ENCODE measurements at places on chromosomes 12 and 14. TPM values are rescaled to one million over a fixed set of nuclear protein-coding genes. Genes with fewer than 3 reads are reported as not detected.

GRCh38 chr12:88305254-88305890 lies 163.3 kb downstream of the TMTC3 start:
- DNase-seq = no peak

ACSS3 gene
- not detected for total RNA-seq

DNA sequence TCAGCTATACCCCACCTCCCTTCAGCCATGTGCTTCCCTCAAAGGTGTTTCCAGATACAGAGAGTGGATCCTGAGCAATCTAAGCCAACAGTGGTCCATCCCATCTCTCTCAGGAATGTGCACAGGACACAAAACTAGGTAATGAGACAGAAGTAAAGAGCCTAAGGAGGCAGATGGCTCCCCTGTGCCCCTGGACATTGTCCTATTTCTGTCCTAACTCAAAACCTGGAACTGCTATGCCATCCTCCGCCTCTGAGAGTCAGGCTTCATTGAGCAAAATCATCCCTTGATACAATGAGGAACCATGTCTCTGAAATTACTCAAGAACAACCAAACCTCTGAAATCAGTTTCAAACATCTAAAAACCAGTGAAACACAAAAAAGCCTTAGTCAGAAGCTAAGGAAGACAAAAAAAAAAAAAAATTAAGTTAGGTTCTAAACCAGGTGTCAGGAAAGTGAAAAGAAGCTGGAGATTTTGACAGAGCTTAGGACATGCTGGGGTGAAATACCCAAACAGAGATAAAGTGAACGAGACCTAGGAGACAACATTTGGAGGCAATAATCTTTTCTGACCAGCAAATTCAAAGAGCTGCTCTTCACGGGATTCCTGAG lies 200.3 kb upstream of the PLEKHG7 start:
- DNase-seq = peak; percentile 21

DNA sequence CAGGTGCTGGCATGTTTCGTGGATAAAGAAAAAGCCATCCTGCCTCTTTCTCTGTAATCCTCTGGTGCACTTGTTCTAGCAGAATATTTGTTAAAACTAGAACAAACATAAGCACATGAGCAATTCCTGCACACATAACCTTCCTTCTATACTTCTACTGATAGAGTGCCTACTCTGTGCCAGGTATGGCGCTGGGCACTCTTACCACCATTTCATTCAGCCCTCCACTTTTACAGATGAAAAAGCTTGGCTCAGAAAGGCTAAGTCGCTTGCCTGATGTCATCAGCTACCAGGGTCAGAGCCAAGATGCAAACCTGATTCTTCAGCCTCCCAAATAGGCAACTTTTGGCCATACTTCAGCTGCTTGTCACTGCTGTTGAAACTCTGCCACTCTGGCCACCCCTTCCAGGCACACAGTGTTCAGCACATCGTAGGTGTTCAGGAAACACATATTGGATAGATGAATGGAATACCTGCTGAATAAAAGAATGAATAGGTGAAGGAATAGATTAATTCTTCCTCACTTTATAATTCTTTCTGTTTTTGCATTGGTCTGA lies 10.0 kb upstream of the C14orf132 start:
- DNase-seq = no peak

- no peak for DNase-seq
These were observed 195.2 kb upstream of the LRIG3 start for GRCh38 chr12:59115526-59115925.

DNA sequence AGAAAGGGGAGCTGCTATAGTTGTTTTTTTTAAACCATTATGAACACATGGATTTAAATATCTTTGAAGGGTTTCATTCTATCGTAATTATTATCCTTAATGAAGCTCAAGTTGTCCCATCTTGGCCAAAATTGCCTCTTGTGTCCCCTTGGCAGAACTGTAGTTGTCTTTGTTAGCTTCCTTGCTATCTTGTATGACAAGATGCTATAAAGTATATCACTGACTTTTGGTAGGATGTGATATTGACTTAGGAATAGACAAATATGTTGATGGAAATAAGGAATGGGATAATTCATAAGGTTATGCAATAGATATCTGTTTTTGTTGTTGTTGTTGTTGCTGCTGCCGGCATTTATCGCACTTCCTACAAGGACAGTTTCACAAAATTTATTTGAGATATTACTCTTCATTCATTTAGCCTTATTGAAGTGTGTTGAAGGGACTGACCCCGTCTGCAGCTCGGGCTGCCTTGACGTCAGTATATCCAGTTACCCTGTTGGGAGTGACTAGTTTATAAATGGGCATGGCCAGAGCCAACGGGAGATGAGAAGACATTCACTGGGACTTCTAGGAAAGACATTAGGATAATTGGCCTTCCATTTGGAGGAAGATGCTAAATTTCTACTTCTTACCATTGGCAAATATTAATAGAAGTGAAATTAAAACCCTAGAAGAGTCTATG lies 26.1 kb upstream of the APOLD1 start:
- no peak for DNase-seq

GRCh38 chr12:4215229-4216186 lies 58.1 kb upstream of the CCND2 start:
- peak; percentile 75 for DNase-seq

DNA sequence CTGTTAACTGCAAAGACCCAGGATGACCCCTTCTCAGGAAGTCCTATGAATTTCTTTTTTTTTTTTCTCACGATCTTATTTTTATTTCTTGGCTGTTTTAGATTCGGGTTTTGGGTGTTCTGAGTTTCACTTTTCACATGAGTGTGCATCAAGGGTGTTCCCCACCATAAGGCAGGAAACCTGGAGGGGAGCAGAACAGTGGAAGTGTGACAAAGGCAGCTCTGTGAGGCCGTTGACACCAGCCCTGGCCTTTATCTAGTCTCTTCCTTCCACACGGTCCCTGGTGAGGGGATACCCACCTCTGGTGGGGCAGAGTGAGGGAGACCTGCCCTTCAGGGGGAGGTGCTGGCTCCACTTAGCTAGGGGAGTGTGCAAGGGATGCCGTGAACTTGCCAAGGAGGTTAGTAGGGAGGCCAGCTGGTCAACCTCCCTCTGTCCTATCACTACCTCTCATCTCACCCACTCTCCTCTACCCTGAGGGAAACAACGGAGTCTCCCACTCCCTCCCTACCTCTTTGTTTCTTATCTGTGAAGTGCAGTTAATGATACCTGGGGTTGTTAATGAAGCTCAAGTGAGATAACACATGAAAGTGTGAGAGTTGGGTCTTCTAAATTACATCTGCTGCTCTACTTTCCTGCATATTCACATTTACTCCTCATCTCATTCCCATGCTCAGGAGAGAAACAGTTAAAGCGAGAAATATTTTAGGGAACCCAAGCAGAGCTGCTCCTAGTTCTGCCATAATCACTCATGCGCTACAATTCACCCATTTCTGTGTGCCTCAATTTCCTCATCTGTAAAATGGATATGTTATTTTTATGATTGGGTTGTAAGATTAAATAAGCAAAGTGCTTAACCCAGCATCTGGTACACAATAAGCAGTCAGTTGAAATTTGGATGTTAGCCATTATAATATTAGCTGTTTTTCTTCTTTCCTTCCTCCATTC lies 4.4 kb upstream of the GALNT6 start:
- no peak for DNase-seq

STON2 gene
- total RNA-seq = 0.45 TPM

GRCh38 chr12:25433581-25434325 lies 119.3 kb downstream of the LMNTD1 start:
- no peak for DNase-seq

MYF6 gene
- not detected for total RNA-seq

DNA sequence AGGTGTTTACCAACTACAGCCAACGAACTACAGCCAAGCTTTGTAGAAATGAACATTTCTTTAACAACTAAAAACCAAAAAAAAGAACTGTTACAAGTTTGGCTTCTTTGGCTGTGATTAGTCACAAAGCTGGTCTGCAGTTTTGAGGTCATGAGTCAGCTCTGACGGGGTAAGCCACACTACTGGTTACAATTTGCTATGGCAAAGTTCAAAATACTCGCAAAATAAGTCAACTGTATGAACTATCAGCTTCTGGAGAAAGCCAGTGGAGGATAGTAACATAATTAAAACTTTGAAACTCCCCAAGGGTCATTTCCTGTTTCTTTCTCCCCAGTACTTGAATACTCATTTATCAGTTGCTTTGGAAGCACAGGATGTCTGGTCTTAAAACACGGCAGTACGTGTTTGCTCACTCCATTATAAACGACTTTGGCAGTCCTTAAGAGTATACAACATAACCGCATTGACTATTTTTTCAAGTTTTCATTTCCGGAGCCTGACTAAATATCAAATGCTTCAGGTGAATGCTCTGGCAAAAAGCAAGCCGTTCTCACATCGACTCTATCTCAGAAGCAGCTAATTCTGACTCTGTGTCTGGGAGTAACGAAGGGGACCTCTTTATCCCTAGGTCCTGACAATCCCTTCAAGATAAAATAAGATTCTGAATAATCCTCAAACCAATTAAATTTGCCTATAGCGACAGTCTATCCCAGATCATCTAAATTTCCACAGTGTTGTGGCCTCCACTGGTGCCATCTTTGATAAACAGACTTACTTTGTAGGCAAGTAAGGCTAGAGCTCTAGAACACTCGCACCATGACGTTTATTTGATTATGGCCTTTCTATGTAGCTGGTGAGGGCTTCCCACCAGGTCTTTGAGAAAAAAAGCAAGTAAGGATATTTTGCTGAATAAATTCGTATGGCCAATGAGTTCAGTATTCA lies 10.6 kb downstream of the PHLDA1 start:
- peak; percentile 67 for DNase-seq

- DNase-seq = no peak
These were observed 161.1 kb upstream of the FOXN3 start for GRCh38 chr14:89578156-89578555.

ANAPC5 gene
- 95.5 TPM for total RNA-seq

MGP gene
- not detected for total RNA-seq

SLC25A29 gene
- total RNA-seq = 8.9 TPM

- DNase-seq = no peak
These were observed 698.7 kb upstream of the TBX3 start for GRCh38 chr12:115382681-115383080.

DNA sequence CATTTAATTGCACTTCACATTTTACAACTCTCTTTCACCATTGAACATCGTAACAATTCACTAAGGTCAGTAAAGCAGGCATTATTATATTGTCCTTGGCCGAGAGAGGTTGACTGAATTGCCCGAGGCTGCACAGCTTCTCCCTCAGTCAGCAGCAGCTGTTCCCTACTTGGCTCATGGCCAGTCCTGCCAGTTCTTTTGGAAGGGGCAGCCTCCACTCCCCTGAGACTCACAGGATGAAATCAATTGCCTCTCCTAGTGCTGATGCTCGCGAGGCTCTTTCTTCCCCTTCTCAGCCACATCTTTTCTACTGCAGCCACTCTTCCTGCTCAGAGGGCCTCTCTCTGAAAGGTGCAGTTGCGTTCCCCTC lies 79.9 kb upstream of the KCNA1 start:
- DNase-seq = no peak

TSHR gene
- total RNA-seq = not detected

OR4L1 gene
- total RNA-seq = not detected

NUAK1 gene
- not detected for total RNA-seq

WNT1 gene
- 0.27 TPM for total RNA-seq

- no peak for DNase-seq
These were observed 181.3 kb downstream of the CCDC59 start for GRCh38 chr12:82176761-82177490.

GRCh38 chr14:90179357-90179756 lies 77.0 kb upstream of the PSMC1 start:
- no peak for DNase-seq

CIROP gene
- total RNA-seq = not detected

GRCh38 chr12:114680604-114681069 lies 3.3 kb downstream of the TBX3 start:
- DNase-seq = no peak

DNA sequence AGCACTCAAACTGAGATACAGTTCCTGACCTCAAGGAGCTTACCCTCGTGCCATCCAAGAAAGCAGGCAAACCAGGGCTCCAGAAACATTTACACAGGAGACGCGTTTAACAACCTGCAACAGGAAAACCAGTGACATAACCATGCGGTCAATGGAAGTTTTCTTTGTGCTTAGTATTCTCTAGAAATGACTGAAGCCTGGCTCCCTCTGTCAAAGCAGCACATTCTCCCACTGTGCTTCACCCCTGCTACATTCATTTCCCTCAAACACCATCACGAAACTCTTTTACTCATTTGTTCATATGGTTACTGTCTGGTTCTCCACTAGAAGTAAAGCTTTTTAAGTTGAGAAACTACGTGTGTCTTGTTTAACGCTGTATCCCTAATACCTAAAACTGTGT lies 161.3 kb upstream of the CCND2 start:
- DNase-seq = no peak

DNA sequence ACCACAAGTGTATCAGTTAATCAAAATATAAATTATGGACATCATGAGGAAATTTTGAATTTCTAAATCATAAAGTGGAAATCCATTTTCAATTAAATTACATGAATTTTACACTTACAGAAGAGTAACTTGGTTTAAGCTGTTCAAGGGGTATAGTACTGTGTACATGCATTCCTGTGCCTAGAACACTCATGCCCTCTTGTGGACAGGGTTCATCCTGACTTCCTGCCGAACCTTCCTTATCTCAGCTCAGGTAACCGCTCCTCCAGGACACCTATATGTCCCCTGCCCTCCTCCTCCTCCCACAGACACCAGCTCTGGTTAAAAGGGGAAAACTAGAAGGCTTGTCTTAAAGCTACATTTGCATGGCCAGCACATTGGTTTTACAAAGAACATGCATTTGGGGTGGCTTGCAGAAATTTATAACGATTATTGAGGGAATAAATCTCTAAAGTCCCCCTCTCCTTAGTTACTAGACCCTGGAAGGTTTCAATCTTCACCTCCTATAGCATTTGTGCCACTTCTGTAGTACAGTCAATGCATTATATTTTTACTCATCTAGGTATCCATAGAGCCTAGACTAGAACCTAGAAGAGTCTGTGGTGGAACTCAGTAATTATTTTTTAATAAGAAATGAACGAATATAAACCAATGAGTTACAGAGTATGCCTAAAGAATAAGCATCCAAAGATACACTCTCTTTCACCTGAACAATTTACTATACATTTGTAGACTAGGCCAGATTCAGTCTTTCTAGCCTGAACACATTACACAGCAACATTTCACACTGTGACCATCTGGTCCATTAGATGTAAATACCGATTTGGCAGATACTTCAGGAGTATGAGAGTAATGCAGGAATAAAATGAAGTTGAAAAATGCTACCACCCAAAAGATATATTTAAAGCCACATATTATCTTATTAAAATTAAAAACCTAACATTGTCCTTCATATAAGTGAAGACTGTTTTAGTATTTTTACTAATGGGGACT lies 345.6 kb downstream of the PAWR start:
- peak; percentile 1 for DNase-seq

DNA sequence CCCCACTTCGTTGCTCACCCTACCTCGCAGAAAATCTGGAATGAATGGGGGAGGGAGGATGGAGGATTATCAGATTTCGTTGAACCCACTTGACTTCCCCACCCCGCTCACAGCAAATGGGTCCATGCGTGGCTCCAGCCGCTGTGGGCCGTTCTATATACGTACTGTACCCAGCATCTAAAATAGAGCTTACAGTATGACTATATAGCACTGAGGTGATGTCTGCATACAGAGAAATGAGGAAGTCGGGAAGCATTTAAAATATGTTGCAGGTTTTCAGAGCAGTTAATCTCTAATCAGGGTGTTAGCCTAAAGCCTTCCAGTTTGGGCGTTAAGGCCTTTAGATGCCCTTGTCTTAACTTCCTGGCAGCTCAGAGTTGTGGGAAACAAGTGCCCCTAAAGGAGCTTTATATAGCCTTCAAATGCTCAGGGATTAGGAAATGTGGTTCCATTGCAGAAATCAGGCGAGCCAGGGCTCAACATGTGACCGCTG lies 1.4 kb downstream of the BICDL1 start:
- DNase-seq = no peak

- DNase-seq = no peak
These were observed 11.2 kb upstream of the RNU6-7 start for GRCh38 chr14:32190673-32191072.

Data from activated naive CD4-positive, alpha-beta T cell treated with anti-CD3 and anti-CD28 coated beads, Interleukin-2, amount 50 U/mL, for 72 hours (primary cell).